Activated CD4-positive, alpha-beta T cell treated with anti-CD3 and anti-CD28 coated beads for 1 hour (primary cell): ENCODE measurements at places on chromosomes 3 and 15.

- no peak for DNase-seq
Measured at GRCh38 chr3:38232701-38233100, 32.9 kb upstream of the SLC22A13 start.

- no peak for DNase-seq
Measured at GRCh38 chr3:175002732-175003143, 143.6 kb downstream of the NAALADL2 start.

DNA sequence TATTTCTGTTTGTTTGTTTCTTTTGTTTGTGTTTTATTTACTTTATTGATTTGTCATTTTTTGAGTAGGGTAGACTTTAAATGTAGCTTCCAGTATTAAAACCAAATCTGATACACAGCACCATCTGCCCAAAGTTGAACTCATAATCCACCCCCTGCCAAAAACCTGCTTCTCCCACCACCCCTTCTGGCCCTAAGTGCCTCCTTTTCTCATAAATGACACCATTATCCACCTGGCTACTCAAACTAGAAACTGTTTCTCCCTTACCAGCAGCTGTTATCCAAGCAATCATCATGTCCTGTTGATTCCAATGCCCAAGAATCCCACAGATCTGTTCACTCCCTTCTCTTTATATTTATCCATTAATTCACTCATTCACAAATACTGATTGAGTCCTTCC, 21.8 kb upstream of the PTX3 start:
- no peak for DNase-seq

DNA sequence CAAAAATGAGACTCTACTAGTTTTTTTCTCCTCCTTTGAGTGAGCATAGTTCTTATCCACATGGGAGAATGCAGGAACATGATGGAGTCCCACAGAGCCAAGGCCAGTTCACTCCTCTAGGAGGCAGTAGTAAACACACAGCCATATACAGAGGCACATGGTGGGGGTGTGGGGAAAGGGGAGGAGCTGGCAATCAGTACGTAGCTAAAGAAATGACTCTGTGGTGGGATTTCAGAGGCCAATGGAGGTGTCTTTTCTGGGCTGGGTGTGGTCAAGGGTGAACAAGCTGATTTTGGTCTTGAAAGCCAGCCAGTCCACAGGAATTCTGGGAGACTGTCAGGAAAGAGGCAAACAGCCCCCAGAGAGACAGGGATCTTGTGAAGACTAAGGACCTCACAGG, 6.6 kb upstream of the RAB11A start:
- peak; percentile 14 for DNase-seq

GRCh38 chr3:56769116-56769707, 32.5 kb downstream of the ARHGEF3 start:
- DNase-seq: no peak

- no peak for DNase-seq
Measured at GRCh38 chr15:88792342-88793282, 10.6 kb upstream of the ACAN start.

DNA sequence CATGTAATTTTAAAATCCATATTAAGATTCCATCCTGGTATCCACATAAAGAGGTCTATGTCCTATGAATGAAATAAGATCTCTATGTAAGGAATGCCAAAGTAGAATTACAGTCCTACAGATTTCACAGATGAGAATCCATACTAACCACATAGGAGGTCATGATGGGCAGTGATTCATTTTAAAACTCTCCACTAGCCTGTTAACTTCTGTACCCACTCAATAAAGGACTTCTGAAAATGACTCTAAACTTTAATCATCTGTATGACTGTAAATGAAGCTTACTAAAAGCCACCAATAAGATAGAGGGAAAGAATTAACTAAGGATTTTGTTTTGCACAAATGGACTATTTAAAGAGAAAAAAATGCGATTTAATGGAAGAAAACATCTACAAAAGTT, 28.7 kb downstream of the MORC1 start:
- DNase-seq: no peak

GRCh38 chr3:172355836-172356235, 92.4 kb downstream of the GHSR start:
- DNase-seq: no peak

- no peak for DNase-seq
Measured at GRCh38 chr3:55160241-55160983, 232.6 kb upstream of the LRTM1 start.

GRCh38 chr3:15165061-15165460, 41.0 kb upstream of the CAPN7 start:
- no peak for DNase-seq
